ENCODE measurements at places on chromosomes 11 and 22.

DNA sequence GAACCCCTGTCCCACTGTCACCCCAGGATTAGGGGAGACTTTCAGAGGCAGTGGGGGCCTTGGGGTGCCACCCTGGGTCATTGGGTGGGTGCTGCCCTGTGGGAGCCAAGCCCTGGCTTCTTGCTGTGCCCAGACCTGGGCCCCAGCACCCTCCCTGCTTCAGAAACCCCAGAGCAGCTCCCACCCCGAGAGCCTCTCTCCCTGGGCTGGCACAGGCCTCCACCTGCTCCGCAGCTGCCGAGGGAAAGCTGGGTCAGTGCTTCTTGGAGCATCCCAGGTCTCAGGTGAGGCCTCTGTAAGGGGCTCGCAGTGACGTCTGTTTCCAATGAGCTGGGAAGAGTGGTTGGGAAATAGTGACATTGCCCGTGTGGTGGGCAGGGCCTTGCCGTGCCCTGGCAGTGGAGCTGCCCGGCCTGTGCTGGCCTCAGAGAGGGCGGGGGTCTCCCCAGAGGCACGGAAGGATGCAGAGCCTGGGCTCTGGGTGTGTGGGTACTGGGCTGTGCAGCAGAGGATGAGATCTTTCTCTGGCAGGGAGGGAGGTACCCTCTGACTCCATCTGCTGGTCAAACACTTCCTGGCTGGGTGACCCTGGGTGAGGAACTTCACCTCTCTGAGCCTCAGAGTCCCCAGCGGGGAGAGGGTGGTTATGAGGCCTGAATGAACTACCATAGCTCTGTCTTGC lies 23.0 kb downstream of the C22orf23 start:
- no peak for DNase-seq

DNA sequence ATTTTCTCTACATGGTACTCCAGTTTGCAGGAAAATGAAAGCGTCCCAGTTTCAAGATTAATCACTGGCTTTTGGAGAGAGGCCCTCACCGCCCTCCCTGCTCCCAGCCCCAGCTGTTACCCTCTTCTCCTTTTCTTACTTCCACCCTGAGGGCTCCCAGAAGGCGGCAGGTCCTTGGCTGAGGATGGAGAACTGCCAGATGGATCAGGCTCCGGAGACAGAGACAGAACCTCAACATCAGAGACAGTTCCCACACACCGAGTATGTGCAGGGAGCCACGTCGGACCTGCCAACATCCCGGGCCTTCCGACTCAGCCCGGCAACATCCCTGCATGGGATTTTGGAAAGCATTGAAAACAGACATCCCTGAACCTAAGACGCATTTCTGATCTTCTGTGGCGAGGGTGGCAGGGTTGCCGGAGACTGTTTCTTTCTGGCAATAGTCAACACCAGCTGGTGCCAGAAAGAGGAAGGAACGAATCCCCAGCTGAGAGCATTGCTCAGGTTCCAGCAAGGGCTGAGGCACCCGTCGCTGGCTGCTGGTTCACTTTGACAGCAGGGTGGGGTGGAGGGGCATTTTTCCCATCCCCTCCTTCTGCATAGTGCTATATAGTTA lies 467.1 kb downstream of the MIAT start:
- peak; percentile 59 for DNase-seq

DNA sequence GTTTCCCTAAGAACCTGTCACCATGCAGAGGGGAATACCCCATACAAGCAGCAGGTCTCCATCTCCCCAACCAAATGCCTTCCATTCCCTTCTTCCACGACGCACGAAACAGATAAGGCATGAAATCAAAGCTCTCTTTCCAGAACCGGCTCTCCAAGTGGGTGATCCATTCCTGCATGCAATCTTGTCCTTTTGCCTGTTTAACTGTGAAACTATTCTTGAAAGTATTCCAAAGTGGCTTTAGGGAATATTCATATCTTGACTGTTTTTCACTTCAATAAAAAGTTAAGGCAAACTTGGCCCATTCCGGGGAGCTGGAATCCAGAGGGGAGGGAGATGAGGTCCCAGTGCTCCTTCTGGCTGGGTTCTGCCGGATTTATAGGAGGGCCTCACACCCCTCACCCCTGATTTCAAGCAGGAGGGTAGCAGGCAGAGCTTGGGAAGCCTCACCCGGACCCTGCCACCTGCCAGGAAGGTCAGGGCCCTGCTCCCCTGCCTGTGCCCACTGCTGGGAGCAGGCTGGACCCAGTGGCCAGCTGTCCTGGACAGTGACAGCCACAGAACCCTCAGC lies 60.9 kb downstream of the SCGB1A1 start:
- no peak for DNase-seq

GRCh38 chr11:120667281-120667680 lies 155.7 kb downstream of the GRIK4 start:
- DNase-seq = peak; percentile 24

DNA sequence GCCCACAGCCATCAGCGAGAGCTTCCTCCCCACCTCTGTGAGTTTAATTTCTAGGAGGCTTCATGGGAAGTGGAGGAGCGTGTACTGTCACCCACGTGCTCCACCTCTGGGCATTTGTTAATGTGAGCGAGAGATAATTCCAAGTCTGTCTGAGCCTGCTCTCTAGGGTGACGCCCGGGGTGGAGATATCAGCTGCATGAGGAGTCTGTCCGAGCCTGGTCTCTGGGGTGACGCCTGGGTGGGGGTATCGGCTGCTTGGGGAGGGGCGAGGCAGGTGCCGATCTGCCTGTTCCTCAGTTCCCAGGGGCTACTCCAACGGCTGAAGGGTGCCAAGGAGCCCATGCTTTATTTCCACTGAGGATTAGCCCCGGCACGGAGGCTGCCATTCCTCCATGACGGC lies 735.0 kb downstream of the BRD1 start:
- no peak for DNase-seq

- DNase-seq = peak; percentile 32
Observed at GRCh38 chr11:63866211-63866610, 27.3 kb downstream of the MARK2 start.

DNA sequence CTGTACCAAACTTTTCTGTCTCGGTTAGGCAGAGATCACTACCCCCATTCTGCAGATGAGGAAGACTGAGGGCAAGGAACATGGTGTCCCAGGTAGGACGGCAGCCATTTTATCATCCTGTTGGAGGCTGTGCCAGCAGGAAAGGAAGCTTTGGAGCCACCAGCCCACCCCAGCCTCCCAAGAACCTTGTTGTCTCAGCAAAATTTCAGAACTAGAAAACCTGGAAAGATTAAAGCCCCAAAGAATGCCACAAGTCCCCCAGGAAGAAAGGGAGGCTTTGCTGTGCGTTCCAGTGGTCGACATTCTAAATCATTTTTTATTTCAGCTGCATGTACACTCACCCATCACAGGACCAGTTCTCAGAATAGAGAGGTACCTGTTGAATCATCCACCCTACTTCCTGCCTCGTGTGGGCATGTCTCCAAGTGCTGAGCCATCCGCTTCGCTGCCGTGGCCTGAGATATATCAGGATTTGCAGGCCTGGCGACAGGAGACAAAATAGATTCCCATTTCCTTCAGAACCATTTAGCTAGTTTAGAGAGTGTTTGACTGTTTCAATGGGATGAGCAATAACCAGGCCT lies 13.0 kb upstream of the EIF3D start:
- DNase-seq = no peak

DNA sequence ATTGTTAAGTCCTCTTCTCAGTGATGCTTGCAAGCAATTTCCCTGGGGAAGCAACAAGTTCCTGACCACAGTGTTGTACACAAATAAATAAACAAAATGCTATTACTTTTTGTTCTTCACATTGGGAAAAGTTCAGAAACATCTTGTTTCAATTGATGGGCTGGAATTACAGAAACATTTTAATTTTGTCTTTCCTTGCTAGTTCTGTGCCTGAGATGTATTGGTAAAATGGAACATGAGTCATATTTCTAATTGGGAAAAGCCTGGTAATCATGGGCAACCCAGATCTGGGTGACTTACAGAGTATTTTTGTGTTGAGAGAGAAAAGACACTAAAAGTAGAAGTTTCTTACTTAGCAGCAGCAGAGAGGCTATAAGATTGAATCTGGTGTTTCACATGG lies 576 bp upstream of the BLID start:
- no peak for DNase-seq

DNA sequence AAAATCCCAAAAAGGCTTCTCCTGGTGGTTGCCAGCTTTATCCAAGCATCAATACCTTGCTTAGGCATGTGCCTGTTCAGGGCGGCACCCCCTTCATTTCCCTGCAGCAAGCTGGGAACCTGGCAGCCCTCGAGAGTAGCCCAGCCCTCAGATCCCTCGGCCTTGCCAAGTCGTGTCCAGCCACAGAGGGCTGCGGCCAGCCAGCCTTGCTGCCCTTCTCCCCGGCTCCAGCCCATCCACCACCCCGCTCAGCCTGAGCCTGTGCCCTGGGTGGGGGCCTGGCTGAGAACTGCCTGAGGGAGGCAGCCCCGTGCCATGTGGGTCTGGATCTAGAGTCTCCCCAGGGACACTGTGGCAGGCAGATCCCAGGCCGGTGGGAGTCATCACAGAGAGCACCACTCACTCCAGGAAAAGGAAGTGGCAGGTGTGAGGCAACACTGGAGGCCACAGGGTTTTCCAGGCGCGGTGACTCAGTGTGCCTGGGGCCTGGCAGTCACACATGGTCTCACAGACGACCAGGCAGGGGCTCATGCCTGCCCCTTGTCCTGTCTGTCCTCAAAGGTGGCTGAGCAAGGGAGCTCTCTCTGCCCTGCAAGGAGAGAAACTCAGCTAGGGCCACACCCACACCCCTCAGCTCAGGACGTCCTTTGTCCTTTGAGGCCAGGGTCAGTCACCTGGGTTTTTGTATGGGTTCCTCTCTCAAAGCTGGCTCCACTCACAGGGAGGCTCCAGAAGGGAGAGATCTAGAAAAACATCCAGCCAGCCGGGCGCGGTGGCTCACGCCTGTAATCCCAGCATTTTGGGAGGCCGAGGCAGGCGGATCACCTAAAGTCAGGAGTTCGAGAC lies 12.2 kb upstream of the CDC42BPG start:
- no peak for DNase-seq

All from left ventricle myocardium inferior (tissue), 1 donor.